ENCODE measurements at places on chromosomes 3 and 15.

- no peak for DNase-seq
Measured at GRCh38 chr15:76495487-76495886, 158.9 kb downstream of the ISL2 start.

- peak; percentile 19 for DNase-seq
Measured at GRCh38 chr3:100634493-100635272, 25.3 kb downstream of the ADGRG7 start.

- no peak for DNase-seq
Measured at GRCh38 chr15:96273317-96274086, 57.0 kb upstream of the NR2F2 start.

- DNase-seq = no peak
Measured at GRCh38 chr3:143511174-143511879, 336.9 kb downstream of the SLC9A9 start.

DNA sequence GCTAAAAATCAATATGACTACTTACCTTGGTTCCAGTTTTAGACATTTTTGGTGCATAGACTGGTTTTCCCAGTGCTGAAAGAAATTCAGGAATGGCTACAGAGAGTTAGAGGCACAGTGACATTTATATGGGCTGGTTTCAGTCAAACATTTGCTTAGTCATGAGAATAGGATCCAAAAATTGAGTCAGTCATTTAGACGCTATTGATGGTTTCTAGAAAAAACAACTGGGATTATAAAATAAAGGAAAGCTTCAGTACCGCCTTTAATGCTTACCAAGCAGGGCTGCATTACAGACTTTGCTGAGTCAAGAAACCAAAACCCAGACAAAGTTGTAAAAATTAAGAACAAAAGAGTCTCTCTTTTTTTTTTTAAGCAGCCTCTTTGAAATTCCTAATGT is at the start of gene CRYGS:
Gene CRYGS, minus strand, starts transcription at position 100 of the 400 bp plus-strand sequence. Its CDS starts 54 bp downstream, at position 46.
- DNase-seq = no peak

DNA sequence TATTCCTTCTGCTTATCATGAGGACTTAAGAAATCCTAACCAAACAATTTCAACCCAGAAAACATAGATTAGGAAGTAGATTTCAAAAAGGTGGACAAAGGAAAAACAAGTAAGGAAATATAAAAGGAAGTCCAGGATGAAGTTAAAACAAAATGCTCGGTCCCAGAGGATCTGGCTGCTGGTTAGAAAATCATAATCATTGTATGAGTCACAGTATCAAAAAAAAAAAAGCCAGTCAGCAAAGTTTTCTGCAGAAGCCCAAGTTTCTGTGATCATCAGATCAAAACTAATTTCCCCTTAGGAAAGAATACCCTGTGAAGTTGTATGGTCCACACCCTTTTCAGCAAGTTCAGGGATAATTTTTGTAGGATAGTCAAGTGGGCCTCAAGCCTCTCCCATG is 43.0 kb upstream of the LRTM1 start:
- DNase-seq = no peak

DNA sequence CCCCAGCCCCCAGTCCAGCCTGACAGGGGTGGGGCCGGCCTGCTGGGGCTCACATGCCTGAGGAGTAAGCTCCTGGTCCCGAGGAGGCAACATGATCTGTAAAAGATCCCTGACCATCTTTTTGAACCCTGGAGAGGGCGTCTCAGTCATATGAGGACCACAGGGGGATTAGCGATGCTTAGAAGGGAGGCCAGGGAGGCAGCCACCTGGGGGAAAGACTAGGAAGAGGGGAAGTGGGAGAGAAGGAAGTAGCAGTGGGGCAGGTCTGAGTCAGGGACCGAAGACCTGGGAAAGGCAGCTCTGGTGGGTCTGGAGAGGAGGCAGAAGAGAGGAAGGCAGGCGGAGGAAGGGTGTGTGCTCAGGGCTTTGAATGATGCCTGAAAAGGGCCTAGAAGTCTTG is 18.9 kb downstream of the PIF1 start:
- DNase-seq = no peak

DNA sequence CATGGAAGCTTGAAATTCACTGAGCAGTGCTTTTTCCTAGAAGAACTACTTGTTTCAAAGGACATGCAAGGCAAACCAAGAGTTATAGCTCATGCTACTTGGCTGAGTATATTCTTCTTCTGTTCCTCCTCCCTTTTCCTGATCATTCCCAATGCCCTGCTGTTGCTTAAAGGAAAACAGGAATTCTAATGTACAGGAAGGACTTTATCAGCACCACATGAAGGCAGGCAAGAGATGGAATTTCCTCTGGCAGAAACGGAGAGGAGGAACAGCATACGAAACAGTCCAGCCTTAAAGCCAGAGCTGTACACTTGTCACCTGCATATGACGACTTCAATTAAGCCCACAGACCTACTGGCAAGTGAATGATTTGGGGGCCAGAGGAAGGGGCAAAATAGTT is 15.7 kb downstream of the MEIS2 start:
- DNase-seq = no peak

- no peak for DNase-seq
Measured at GRCh38 chr15:65029736-65030208, 333 bp upstream of the MTFMT start.

DNA sequence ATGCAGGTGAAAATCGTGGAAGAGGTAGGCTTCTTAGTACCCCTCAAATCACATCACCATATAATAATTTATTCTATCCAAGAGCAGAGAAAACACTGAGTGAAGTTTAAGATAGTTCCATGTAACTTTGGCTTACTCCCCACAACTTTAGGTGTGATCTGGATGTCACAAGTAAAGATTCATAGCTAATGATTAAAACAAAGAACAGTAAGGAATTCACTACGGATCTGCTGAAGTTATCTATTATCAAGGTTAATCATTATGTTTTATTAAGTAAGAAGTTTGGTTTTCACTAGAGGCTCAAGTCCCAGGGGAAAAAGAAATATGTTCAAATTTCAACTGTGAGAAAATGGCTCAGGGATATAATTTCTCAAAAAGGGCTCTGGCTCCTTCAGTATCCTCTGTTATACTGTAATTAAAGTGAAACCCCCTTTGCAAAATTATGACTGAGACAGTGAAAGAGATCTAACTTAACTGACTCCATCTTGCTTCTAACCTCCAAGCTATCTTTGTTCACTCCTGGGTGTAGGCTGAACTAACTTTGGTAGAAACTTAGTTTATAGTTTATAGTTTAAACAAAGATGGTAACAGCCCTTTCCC is 17.1 kb downstream of the CD80 start:
- no peak for DNase-seq

GRCh38 chr3:121624147-121624899 is 31.1 kb downstream of the FBXO40 start:
- DNase-seq = no peak

- no peak for DNase-seq
Measured at GRCh38 chr3:17420668-17421067, 321.8 kb downstream of the TBC1D5 start.

- DNase-seq = no peak
Measured at GRCh38 chr3:97838393-97838792, 16.6 kb downstream of the CRYBG3 start.

DNA sequence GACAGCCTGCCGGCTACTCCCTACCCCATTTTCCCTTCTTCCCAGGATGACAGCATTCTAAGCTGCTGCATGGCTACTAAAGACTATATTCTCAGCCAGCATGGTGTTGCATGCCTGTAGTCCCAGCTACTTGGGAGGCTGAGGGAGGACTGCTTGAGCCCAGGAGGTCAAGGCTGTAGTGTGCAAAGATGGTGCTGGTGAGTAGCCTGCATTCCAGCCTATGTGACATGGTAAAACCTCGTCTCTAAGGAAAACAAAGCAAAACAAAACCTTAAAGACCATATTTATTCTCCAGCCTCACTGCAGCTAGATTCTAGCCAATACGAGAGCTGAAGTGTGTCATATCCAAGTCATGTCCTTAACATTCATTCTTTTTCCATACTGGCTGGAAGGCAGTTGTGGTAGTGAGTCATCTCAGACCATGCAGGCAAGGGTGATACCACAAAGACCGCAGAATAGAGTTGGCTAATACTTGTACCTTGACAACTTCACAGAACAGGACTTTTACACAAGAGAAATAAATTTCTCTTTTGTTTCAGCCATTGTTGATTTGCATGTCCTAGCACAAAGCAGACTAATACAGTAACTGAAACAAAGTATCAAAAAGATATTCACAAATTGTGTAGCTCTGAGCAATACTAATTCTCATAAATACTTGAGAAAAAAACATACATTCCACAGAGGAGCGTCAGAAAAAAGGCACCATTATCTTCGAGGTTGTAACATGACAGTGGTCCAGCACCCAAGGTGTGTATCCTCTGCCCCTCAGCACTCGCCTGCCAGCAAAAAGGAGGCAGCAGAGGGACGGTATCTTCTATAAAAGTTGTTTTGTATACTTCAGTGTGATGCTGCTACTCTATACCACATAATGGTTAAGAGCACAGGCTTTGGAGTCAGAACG is 14.8 kb downstream of the PBRM1 start:
- DNase-seq = peak; percentile 72

GRCh38 chr3:46215810-46216414 is 7.8 kb upstream of the CCR1 start:
- no peak for DNase-seq

- peak; percentile 53 for DNase-seq
Measured at GRCh38 chr3:126983653-126984390, 907 bp downstream of the PLXNA1 start.

GRCh38 chr3:111594205-111594604 is 941 bp downstream of the ZBED2 start:
- DNase-seq = no peak

DNA sequence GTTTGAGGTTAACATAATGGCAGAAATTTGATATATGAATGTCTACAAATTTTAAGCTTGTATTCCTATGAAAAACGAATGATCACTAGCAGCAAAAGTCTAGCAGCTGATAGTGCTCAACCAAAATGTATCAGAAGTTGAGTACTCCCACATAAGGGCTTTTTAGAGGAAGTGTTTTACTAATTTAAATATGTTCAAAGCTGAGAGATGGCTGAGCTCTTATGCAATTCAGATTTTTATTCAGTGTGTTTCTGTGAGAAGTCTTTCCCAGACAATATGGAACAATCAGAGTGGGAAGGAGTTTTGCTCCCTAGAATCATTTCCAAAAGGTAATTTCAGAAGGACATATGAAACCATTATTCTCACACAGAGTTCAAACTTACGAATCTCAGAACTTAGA is 327.0 kb downstream of the ZPLD1 start:
- DNase-seq = peak; percentile 1

- DNase-seq = no peak
Measured at GRCh38 chr3:37461485-37462000, 287.2 kb upstream of the LRRFIP2 start.

DNA sequence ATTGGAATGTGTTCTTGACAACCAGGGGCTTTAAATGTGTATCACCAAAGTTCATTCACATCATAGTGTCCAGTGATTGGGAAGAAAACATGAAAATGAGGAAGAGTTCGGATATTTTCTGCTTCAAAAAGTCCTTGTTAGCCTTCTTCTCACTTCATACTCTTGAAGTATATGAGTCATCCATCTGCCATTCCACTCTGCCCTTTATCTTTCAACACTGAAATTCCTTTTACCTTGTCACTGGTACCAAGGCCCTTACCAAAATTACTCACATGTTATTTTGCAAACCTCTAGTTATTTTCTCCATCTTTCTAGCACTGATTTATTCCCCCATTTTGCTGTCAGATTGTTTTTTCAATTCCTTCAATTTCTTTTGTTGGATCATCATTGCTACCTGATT is 32.5 kb downstream of the OR5H15 start:
- DNase-seq = no peak

DNA sequence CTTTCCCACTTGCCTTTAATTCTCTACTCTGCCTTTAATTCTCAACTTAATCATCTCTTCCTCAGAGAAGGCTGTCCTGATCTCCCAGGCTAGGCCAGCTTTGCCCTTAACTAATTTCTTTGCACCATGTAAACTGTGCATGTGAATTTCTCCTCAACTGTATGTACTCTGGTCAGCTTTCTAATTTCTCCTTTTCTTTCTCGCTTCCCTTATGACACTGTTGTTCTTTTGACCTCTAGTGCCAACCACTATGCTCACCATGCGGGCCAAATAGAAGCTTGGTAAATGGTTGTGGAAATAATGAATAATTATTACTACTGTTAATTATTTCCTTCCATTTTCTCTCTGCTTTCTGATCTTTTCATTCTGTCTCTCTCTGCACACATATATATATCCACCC is 269.0 kb upstream of the CRBN start:
- DNase-seq = no peak

- DNase-seq = no peak
Measured at GRCh38 chr3:186551387-186551786, 7.2 kb upstream of the CRYGS start.

DNA sequence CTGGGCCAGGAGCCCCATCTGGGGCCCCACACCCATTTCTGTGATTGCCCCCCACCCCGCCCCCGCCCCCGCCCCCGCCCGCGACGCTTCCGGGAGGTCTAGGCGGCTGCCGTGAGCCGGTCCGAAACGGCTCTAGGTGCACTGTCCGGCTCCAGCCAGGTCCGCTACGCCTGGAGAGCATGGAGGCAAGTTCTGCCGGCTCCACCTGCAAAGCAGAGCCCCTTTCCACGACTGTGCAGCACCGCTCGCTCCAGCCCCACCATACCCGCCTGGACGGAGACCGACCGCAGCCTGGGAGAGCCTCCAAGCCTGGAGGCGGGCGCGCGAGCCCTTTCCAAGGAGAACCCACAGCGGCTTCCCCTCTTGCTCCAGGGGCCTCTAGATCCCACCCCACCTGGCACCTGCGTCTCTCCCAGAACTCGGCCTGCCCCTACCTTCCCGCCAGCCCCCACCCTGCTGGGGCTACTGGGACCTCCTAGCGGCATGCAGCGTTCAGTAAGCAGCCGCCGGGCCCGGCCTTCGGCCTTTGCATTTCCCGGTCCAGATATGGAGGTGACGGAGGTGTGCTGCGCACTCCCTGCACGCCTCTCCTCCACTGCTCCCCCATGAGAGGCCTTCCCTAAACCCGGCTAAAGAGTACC is 66.2 kb downstream of the KLF13 start:
- no peak for DNase-seq

DNA sequence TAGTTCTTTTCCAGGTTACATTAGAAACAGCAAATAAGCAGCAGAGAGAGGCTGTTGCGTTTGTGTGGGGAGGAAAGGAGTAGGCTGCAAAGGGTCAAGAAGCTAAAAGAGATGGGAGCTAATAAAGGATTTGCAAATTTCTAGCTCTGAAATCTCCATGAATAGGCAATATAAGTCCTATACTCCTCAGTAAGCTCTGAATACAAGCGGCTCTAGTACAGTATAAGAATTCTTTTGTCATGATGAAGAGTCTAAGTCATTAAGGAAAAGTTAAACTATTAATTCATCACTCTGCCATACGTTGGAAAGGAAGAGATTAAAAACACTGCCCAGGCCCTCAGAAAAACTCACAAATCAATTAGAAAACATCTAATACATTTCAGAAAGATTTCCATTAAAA is 59.3 kb downstream of the CEP152 start:
- no peak for DNase-seq

DNA sequence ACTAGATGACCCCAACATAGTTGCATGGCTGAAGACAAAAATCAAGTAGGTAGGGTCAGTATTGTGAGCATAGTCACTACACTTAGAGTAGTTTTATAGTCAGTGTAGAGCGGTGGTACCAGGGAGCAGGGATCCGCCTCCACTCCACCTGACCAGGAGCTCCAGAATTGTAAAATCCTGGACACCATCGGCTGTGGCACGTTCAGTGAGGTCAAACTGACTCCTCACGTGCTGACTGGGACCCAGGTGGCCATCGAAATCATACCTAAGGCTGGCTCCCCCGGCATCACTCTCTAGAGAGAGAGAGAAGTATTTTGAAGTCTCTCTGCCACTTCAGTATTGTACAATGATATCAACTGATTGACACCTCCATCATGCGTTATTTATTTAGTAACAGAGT is 59.7 kb upstream of the TAMM41 start:
- DNase-seq = no peak

Measured in suppressor macrophage (primary cell).